ENCODE measurements at places on chromosomes 12 and 14.

DNA sequence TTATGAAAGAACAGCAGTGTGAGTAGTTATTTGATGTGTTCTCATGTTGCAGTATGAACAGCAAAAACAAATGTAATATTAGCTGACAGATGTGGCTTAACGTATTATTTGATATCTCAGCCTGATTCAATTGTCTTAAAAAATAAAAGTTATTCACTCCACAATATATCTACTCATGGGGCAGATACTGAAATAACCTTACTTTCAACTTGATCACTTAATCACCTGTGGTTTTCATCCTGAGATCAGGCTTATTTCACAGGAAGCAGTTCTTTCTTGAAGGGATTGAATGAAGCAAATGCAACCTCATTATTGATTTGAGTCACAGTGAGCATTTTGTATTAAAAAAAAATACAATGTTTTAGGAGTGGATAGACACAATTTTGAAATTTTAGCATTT, 90.3 kb downstream of the AKAP6 start:
- no peak for DNase-seq

DNA sequence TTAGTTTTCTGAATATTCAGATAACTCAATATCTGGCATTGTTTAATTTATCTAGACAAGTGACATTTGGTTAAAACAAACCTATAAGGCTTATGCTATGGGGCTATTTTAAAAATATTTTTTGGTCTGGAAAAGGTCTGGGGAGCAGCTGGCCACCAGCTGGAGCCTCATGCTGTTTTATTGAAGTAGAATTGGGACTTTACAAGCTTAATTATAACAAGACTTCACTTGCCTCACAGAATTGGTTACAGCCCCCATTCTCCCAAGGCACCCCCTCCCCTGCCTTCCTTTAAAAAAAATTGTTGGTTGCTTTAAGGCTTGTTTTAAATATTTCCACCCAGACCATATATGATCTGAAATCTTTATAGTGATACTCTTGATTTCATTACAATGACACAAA, 453.9 kb downstream of the ADAMTS20 start:
- DNase-seq: no peak

- no peak for DNase-seq
These were observed 69.1 kb upstream of the SSTR1 start for GRCh38 chr14:38138473-38139138.

DNA sequence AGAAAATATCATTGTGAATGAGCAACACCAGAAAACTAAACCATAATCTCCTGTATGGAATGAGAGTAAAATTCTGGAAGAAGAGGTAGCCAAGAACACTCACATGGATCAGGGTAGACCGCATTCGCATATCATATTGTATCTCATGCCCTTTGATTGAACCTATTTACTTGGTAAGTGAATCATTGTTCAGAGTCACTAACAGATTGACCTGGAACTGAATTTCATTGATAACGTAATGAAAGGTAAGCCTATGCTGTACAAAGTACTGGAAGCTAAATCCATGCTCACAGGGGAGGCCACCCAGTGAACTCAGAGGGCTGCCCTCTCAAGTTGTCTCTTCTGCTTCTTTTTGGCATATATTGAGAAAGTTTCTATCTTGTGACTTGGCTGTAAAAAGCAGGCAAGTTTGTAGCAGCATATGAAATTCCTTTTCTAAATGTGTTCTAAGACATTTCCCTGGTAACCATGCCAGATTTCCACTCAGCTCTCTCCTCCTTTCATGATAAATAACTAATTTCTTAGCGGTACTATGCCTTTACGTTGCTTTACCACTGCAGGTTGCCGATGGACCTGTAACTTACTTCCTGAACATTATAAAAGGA, 91.4 kb downstream of the PLCZ1 start:
- DNase-seq: no peak

- DNase-seq: no peak
These were observed 153.7 kb upstream of the SFSWAP start for GRCh38 chr12:131557078-131557709.

GRCh38 chr12:72901685-72902084, 629.5 kb downstream of the TRHDE start:
- DNase-seq: no peak

- no peak for DNase-seq
These were observed 184.0 kb downstream of the TMX1 start for GRCh38 chr14:51424041-51424440.

DNA sequence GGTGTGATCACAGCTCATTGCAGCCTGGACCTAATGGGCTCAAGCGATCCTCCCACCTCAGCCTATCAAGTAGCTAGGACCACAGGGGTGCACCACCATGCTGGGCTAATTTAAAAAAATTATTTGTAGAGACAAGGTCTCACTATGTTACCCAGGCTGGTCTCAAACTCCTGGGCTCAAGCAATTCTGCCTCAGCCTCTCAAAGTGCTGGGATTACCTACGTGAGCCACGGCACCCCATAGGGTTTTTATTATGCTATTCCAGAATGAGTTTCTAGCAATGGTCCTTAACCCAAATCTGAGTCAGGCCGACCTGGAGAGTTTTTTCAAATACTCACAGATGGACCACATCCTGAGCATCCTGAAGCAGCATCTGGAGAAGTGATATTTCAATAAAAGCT, 159.8 kb downstream of the CPNE8 start:
- DNase-seq: no peak

DNA sequence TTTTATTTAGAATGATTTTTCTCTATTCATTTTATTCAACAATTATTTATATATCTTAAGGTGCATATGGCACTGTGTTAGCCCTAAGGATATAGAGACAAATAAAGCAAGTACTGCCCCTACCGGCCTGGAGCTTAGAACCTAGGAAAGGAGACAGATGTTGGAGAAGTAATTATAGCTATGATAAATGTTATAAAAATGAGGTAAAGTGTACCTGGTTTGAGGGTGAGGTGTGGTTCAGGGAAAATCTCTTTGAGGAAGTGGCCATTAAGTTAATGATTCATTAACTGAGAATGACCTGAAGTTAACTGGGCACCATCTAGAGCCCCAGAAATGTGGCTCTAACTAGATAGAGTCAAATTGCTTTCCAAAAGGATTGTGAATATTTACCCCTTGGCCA, 31.9 kb downstream of the CDKL1 start:
- DNase-seq: no peak

DNA sequence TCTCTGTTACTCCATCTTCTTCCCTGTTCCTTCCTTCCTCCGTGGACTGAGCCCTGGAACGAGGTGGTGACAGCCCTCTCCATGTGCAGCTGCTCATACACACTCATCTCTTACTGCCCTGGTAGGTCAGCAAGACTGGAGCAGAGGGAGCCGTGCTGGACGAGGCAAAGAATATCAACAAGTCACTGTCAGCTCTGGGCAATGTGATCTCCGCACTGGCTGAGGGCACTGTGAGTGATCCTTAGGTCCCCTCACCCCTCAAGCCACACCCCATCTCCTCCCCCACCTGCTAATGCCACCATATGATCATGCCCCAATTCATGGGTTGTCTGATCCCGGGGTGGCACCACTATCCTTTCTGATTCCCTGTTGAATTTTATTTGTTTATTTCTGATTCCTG, 19.0 kb downstream of the KIF5A start:
- DNase-seq: no peak

- no peak for DNase-seq
These were observed 4.3 kb downstream of the OASL start for GRCh38 chr12:121034616-121035305.

DNA sequence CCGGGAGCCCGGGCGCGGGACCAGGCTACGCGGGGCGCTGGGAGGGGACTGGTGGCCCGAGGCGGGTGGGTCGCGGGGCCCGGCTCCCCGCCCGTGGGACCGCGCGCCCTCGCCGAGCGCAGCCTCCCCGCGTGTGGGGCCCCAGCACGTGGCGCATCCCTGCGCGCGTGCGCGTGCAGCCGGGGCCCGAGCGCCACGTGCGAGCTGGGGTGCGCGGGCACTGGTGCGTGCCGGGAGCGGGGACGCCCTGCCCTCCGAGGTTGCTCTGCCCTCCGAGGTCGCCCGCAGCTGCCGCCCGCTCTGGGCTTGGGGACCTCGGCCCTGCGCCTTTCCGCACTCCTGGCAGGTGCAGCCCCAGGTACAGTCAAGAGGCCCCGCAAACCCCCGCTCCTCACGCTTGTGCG, 365 bp upstream of the CCDC88C start:
- DNase-seq: peak; percentile 64

DNA sequence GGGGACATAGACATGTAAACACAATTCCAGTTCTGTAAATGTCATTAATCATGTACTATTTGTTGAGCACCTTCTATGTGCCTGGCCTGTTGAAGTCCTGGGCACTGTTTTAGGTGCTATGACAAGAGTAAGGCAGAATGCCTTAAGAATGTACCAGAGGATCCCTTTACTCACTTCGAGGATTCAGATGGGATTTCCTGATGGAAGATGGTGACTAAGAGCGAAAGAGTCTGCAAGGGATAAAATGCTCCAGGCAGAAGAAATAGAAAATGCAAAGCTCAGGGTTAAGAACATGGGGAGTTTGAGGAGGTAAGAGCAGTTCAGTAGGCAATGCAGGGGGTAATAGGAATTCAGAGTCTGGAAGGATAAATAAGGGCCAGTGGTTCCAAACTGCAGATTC, 671.3 kb upstream of the TBX3 start:
- no peak for DNase-seq

- DNase-seq: no peak
These were observed 19.3 kb upstream of the ETV6 start for GRCh38 chr12:11630046-11630706.

DNA sequence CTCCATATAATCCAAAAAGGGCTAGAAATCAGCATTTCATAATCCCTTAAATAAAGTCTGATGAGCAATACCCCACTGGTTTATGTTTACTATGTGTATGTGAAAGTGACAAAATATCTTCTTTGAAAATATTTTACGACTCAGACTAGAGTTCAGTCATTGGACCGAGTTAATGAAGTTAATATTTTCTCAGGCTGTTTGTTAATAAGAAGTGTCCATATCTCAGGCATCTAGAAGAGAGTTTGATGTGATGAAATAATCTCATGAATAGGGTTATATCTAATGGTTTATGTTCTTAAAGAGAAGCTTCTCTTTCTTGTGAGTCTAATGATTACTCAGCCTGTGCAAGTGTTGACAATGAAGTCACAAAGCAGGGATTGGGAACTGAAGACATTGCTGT, 51.8 kb downstream of the WIF1 start:
- no peak for DNase-seq

DNA sequence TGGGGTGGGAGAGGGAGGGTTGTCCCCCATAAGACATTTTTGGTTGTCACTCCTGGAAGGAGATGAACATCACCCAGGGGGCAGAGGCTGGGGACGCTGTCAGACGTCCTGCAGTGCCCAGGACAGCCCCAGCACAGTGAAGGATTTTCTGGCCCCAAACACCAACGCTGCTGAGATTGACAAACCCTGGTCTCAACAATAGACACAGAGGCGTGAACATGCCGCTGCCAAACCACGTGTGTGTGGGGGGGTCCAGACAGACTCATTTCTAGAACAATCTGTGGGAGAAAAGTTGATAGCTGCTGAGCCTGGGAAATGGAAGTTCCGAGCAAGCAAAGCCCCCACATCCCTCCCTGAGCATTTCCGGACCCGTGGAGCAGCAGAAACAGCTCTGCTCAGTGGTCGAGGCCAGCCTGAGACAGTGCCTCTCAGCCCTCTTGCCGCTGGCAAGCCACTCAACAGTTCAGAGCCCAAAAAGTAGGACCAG, 43.8 kb upstream of the CLMN start:
- DNase-seq: no peak

DNA sequence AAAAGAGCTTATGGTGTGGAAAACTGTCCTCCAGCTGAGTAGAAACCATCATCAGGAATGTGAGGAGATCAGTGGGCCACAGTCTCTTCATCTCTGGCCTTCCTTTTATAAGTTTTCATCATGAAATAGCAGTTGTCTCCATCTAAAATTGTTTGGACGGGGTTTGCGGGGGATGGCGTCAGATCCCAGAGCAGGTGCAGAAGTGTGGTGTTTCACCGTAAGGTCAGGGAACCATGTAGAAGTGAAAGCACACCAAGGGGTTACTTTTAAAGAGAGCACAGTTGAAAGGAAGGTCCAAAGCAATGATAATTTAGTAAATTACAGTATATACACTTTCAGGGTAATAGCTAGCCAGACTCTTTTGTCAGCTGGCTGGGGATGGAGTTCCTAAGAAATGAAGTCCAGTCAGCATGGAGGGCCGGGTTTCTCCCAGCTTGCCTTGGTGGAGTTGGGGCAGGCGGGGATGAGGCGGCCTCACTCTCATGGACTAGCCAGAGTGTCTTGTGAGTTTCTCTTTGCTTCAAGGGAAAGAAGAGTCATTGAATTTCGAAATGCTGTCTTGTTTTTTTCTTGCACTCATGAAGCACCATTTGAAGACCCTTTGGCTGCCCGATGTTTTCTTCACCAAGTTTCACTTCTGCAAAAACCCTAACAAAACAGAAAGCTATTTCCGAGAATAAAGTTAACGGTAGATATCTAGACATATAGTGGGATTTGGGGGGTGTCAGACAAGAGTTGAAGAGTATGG, 100.6 kb downstream of the ETV6 start:
- no peak for DNase-seq

GRCh38 chr14:88384718-88385117, 739 bp upstream of the SPATA7 start:
- DNase-seq: no peak

GRCh38 chr12:128940090-128940888, 87.0 kb downstream of the GLT1D1 start:
- no peak for DNase-seq

DNA sequence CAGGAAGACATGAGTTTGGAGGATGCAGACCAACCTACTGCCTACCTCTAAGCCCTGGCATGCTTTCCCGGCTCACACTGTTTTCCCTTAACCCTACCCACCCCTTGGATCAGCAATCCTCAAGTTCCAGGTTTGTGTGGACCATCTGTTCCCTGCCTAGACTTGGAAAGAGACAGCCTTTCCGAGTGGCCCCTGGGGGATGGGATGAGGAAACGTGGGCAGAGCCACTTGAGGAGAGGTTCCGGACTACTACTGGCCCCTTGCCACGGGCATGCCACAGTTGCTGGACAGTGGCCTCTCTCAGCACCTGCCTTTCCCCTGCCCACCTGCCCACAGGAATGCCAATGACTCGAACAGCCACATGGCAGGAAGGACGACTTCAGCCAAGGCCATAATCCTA, 135.9 kb downstream of the SLC15A4 start:
- DNase-seq: no peak

DNA sequence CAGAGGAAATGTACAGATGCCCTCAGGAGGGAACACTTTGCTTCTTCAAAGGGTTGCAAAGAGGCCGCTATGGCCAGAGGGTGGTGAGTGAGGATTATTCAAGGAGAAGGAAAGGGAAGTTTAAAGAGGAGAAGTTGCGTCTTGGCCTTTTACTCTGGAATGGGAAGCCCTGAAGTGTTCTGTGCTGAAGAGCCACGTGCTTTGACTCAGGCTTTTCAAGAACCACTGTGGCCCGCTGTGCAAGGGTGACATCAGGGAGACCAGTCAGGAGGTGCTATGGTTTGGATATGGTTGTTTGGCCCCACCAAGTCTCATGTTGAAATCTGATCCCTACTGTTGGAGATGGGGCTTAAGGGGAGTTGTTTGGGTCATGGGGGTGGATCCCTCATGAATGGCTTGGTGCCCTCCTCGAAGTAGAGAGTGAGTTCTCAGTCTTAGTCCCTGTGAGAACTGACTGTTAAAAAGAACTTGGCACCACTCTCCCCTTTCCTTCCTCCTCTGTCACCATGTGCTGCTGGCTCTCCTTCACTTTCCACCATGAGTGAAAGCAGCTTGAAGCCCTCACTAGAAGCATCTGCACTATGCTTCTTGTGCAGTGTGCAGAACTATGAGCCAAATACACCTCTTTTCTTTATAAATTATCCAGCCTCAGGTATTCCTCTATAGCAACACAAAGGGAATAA, 66.1 kb upstream of the DUSP6 start:
- DNase-seq: no peak

GRCh38 chr14:93267149-93267711, 60.2 kb downstream of the UBR7 start:
- no peak for DNase-seq

GRCh38 chr12:93279565-93280412, 97.9 kb upstream of the NUDT4 start:
- no peak for DNase-seq
